ENCODE measurements at places on chromosomes 2 and 18.

DNA sequence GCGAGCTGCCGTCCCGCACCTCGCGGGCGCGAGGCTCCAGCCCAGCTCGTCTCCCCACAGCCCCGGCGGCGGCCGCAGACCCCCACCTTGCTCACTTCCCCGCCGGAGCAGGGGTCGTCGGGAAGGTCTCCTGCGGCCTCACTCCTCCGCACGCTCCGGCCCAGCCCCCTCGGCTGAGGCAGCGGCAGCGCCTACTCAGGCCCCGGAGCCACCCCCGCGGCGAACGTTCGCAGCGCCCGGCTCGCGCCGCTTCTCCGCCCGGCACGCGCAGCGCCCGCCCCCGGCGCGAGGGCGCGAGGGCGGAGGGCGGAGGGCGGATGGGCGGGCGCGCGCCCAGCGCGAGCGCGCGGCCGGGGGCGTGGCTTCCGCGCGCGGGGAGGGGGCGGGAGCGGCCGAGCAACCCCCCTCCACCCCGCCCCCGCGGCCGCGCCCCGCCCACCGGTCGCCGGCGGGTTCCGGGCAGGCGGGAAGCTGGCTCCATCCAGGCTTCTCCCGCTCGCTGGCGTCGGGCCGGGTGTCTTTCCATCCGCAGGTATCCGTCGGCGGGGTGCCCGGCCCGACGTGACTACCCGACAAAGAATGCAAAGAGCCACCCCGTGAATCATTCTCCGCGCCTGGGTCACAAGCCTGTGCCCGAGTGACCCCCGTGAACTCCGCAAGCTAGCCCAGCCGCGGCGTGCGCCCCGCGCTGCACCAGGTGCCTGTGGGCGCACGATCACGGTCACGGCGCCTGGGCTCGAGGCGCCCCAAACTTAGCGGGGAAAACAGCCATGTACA, at the start of gene DTNB:
DTNB (minus strand) TSS at position 278 of the 777 bp plus-strand sequence. CDS start 20,917 bp downstream, outside the sequence.
- peak; percentile 69 for DNase-seq

GRCh38 chr18:63882333-63883141, 5.0 kb upstream of the SERPINB2 start:
- no peak for DNase-seq

DNA sequence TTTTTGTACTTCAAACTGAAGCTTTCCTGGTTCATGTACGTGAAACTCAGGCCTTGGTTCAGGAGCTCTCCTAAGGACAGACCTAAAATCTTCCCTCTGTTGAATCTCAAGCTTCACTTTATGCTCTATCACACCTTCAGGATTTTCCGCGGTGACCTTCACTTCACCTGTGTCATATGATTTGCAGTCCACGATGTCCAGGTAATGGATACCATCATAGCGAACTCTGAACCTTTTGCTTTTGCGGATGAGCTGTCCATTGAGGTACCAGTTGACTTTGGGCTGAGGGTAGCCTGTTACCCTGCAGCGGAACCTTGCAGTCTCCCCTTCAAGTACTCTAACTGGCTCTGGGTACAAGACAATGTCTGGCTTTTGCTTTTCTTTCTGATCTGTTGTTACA, 31.2 kb downstream of the TTN start:
- no peak for DNase-seq

DNA sequence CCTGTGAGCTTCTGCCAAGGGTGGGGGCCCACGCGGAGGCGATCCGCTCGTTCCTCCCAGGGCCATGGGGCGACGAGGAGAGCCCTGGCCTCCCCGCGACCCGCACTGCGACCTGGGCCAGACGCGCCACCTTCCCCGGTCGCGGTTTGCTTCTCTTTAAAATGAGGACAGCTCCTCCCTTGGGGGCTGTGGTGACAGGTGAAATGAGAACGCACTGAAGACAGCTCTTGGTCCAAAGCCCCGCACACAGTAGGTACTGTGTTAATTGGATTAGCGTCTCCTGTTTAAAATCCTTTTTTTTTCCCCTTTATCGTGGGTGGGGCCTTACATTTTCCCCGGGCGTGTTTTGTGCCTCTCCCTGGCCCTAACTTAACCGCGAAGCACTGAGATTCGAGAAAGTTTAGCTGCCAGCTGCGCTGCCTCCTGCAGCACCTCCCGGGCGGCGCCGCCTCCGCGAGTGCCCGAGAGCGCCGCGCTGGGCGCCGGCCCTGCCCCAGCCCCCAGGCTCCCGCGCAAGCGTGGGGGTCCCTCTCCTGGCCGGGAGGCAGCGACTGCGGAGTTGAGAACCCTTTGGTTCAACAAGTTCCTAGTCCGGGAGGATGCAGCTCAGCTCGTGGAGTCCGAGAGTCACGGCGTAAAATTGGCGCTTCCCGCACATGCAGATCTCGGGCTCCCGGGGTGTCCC, 1.1 kb downstream of the HPCAL1 start:
- peak; percentile 46 for DNase-seq

- no peak for DNase-seq
Measured at GRCh38 chr2:217456016-217456415, 546.8 kb downstream of the TNS1 start.

DNA sequence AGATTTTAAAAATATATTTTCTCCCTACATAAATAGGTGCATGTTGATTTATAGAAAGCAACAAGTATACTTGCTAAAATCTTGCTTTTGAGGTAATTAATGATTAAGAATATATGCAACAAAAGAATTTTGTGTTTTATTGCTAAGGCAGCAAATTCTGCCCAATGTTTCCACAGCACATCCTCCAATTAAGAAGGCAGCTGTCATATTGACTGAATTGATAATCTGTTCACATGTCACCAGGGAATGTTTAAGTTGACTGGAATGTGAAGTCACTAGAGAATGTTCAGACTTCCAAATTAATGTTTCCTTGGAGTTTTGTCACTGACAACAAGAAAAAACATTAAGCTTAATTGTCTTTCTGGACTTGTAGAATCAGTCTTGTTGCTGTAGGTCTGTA, 1602.7 kb upstream of the SLC39A10 start:
- DNase-seq: no peak

DNA sequence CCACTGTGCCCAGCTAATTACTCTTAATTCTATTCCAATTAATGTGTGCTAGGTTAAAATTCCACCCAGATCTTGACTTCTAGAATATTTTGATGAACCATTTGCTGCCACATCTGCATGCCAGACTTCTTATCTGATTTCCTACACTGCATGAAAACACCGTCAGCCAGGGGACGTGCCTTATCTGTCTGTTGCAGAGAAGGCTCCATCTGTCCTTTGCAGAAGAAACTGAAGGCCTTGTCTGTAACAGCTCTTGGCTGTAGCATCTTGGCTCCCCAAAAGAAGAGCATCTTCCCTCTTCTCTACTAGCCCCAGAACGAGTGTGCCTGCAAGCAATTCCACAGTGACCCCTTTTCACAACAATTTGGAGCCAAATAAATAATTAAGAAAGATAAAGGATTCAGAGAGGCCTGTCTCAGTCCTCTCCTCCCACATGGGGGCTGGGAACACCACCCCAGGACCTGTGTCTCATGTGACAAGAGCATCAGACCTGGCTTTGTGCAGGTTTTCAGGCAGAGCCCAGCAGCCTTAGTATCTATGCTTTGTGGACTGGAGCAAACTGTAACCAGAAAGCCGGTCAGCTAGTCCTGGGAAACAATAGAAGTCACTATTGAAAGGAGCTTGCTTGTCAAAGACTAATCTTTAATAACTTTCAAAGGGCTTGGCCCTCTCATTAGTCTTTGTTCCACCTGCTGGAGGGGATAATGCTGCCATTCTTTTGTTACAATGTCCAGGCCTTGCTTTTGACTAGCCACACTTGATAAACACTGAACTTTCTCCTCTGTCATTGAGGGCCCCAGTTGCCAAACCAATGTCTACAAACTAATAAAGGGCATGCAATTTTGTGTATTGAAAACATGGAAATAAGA, 84.0 kb upstream of the NEUROD1 start:
- DNase-seq: no peak

DNA sequence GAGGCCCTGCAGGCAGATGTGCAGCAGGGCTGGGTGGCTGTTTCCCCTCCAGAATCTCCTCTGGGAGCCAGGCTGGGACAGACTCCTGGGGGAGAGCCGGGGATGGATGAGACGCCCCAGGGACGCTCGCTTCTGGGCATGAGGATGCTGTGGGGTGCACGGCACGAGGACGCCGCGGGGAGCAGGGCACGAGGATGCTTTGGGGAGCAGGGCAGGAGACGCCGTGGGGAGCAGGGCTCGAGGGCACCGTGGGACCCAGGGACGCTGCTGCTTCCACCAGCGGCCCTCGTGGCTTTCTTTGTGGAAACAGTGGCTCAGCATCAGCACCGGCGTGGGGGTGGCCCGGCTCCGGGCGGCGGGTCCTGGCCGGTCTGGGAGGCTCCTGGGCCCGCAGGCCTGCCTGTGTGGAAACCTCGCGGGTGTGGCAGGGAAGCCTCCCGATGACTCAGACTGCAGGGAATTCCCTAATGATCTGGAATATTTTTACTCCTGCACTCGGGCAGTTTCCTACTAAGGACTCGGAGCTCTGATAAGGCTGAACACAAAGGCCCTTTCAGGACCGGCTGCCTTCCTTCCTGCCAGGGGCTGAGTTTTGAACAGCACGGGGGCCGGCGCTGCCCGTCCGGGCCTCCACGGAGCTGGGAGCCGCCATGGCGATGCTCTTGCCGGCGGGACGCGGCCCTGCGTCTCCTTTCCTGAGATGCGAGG, 62.6 kb downstream of the NFATC1 start:
- peak; percentile 32 for DNase-seq

DNA sequence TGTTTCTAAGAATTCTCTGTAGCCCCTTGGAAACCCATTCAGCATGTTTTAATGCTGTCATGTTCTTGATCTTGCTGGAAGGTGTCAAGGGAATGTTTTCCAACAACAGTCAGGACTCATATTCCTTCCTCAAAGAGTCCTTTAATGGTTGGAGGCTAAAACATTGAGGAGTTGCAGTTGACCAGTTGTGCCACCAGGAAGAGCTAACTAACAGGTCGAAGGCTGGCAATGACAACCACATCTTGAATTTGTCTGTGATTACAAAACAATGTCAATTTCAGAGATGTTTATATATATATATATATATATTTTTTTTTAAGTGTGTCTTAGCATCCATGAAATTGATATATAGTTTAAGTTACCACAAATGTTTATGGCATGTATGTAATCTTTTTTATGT, 151.5 kb downstream of the INO80D start:
- DNase-seq: no peak

- no peak for DNase-seq
Measured at GRCh38 chr2:101300164-101300563, 8.3 kb downstream of the RNF149 start.

GRCh38 chr18:31942291-31942998, 483 bp downstream of the TRAPPC8 start:
- DNase-seq: no peak

- no peak for DNase-seq
Measured at GRCh38 chr2:22283436-22283835, 1101.5 kb upstream of the KLHL29 start.

DNA sequence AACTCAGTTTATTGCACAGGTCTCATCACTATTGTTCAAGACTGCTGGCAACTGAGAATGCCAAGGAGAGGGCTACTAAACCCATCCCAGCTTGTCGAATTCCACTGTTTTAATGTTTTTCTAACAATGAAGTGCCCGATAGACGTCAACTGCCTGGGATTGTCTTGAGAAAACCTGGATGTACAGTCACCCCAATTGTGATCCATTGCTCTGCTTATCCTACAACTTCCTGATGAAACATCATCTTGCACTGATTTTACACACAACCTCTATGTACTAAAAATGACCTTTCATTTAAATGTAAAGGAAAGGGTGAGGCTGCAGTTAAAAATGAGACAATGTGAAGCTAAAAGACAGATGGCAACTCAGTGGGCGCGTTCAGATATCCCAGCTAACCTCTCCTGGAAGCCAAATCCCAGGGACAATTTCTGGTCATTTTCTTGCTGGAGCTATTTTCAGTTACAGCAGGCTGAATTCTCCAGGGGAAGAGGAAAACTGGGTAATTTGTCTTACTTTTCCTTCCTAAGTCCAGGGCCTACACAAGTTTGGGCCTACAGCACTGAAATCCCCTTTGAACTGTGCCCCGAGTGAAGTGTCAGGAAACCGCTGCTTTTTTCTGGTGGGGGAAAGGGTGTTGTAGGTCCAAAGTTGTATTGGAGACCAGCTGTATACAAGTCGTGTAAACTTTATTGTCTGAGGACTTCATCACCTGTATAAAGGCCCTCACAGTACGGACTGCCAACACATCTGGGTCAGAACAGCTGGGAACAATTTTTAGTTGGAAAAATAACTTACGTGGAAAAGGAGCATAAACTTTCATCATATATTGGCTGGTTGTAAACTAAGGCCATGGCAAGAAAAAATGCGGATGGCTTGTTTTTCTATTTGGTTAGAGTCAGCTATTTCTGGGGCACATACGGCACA, 68.9 kb upstream of the LTBP1 start:
- DNase-seq: no peak

GRCh38 chr2:88754585-88755320, 63.3 kb downstream of the RPIA start:
- no peak for DNase-seq

DNA sequence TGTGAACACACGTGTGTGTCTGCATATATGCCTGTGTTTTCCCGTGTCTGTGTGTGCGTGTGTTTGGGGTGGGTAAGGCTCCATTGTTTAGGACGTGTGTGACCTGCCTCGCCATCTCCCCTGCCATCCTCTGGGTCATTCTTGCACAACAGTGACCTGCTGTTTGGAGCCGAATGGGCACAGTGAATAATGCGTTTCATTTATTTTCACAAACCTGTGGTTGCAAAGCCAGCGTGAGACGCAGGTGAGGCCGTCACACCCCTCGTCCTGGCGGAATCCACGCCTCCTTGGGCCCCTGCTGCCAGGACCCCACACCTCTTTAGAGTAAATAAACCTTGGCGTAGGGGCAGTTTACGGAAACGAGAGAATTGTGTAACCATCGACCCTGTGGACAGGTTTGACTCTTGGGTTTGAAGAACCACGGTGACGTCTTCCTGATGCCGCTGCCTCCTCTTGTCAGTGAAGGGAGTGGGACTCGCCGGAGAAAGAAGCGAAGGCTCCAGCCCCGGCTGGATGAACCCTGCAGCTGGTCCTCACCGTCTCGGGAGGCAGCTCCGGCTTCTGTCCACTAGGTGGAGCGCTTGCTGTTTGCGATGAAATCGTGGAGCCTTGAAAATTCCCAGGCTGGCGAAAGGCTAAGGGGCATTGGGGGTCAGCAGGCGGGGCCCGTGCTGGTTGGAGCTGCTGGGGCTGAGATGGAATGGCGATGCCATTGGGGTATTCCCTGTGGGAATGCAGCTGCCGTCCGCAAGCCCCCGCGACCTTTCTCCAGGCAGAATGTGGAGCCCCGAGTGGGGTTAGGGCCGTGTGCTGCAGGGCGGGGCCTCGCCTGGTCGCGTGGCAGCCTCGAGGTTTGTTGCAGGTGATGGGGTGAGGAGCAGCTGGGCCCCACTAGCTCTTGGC, 81.1 kb downstream of the RTP5 start:
- DNase-seq: peak; percentile 91

GRCh38 chr2:127707890-127708648, 6.8 kb downstream of the SFT2D3 start:
- no peak for DNase-seq
